ENCODE measurements at places on chromosomes 16 and 17.

- no peak for DNase-seq
These were observed 9.4 kb downstream of the C17orf100 start for GRCh38 chr17:6660805-6661463.

DNA sequence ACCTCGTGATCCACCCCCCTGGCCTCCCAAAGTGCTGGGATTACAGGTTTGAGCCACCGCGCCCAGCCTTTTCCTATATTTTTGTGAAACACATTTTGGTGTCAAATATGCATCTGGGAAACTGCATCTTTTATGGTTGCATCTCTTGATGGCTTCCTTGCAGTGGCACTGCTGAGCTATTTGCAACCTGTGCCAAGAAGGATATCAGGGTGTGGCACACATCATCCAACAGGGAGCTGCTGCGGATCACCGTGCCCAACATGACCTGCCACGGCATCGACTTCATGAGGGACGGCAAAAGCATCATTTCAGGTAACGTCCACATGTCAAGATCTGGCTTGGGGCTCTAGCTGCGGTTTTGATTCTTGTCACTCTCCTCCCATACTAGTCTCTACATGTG, 16.8 kb upstream of the USP43 start:
- no peak for DNase-seq

- DNase-seq: peak; percentile 15
These were observed at the start of gene MLKL for GRCh38 chr16:74700438-74701225. MLKL (minus strand) TSS chr16:74700862; CDS start chr16:74695757, 5,105 bp downstream.

DNA sequence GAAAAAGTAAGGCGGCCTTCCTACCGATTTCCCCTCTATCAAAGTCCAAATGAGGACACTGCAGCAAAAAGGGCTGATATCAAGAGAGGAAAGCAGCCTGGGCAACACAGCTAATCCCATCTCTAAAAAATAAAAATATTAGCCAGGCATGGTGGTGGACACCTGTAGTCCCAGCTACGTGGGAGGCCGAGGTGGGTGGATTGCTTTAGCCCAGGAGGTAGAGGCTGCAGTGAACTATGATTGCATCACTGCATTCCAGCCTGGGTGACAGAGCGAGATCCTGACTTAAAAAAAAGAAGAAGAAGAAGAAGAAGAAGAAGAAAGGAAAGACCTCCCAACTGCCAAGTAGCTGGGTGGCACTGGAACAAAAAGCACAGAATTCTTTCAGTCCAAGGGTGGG, 14.4 kb downstream of the CACNB1 start:
- no peak for DNase-seq

GRCh38 chr17:78337244-78338109, 22.4 kb downstream of the SOCS3 start:
- DNase-seq: no peak

- DNase-seq: no peak
These were observed 64.1 kb downstream of the MARF1 start for GRCh38 chr16:15578824-15579223.

DNA sequence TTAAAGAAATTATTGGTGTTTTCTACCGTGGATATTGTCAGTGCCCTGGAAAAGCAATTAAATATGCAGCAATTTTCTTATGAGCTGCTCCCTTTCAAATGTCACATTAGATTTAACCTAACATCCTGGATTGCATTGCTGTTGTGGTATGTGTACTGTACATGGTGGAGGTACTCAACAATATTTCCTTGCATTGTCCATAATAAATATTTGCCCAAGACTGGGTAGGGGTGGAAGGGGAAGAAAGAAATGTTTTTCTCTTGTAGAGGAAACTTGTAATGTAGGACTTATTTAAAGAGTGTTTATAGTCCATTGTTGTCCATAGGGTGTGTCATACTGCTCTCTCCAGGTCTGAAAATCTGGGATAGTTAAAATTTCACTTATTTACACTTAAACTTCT, 346.2 kb upstream of the TBX2 start:
- DNase-seq: no peak

Data from activated naive CD4-positive, alpha-beta T cell (primary cell).